ENCODE measurements at places on chromosomes 7 and 10.
A peak's percentile ranks its signal among the peaks of the same experiment; 100 is the strongest.

DNA sequence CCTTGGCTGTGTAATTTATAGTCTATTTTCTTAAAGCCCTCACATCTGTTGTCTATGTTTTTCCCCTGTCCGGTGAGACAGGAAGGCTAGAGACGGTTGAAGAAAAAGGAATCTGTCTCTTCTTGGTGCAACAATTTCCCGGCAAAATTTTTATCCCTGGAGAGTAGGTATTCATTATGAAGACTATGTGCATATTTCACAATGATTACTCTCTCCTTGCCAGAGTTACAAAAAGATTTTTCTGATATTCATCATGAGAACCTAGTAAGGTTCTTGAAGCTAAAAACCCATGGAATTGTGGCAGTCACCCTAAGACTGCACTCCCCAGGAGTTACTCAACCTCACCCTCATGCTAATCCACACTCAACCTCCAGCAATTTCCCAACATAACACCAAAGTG, 55.0 kb upstream of the GHITM start:
- no peak for DNase-seq

GRCh38 chr10:115918812-115919211, 354.2 kb downstream of the GFRA1 start:
- no peak for DNase-seq

- DNase-seq, result no peak
Observed at GRCh38 chr10:66167816-66168215, 758.0 kb upstream of the LRRTM3 start.

DNA sequence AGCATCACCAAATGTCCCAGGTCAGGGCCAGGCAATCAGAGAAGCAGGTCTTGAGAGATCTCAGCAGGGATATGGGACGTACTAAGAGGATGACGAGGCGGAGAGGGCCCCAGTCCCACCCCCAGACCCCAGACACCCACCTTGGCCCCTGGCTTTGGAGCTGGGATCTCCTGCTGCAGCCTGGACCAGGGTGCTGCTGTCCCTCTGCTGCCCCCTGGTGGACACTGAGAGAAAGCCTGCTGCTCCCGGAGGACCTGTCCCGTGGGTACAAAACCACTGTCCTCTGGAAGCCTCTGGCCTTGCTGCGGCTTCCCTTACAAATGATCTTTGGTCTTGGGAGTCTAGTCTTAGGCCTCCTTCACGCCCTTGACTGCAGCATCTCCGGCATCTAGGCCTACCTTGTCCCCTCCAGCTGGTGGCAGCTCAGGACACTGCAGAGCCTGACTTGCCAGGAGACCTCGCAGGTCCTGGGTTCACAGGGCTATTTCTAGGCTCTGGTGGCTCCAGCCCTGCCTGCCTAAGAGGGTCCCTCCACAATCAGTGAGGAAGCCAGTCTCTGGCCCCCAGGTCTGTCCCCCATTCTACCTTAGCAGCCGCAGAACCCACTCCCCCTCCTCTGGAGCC, 97.1 kb downstream of the RGS10 start:
- peak; percentile 81 for DNase-seq

GRCh38 chr10:28400176-28400575, 97.3 kb upstream of the MPP7 start:
- DNase-seq, result no peak

- DNase-seq, result no peak
Observed at GRCh38 chr10:76334255-76334654, 902.8 kb downstream of the LRMDA start.

DNA sequence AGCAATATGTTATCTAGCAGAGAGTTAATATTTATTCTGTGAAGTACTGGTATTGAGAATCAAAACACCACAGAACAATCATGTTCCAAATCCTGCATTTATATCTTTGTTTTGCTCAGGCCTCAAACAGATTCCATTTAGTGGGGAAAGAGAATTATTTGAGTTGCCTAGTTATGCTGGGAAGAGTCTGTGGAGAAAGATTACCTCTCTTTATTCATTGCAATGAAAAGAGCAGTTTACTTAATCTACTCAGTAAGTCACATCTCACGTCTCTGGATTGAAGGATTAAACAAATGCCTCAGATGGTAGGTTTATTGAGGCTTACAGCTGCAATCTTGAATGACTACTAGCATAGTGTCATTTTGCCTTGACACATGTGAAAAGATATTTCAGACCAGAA, 76.4 kb downstream of the RUNDC3B start:
- DNase-seq, result no peak

GRCh38 chr10:126013489-126014281, 117.3 kb downstream of the FANK1 start:
- DNase-seq, result peak; percentile 15

DNA sequence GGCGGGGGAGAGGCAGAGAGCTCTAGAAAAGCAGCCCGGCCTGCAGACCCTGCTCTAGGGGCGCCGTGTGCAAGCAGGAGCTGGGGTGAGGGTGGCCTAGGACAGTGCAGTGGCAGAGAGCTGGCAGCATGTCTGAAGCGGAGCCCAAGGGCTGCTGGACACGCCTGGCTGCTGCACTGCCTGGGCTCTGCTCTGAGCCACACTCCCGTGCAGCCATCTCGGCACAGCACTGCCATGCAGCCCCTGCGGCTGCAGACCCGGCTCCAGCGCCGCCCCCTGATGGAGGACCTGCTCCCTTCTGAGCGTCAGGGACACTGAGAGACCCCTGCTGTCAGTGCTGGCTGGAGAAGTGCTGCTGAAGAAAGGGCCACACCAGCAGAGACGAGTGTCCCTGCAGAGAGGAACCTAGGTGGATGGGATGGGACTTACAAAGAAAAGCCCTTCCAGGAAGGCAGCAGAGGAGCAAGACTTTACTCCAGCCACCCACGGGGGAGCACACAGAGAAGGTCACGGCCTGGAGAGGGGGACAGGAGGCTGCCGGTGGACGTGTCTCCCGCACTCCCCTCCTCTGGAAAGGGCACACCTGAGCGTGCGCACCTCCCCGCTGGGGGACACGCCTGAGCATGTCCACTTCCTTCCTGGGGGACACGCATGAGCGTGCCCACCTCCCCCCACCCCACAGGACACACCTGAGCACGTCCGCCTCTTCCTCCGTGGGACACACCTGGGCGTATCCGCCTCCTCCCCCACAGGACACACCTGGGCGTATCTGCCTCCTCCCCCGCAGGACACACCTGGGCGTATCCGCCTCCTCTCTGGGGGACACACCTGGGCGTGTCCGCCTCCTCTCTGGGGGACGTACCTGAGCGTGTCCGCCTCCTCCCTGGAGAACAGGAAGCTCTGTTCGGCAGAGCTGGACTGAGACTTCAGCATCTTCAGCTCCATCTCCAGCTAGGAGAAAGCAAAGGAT, 252.9 kb downstream of the MAD1L1 start:
- no peak for DNase-seq

Measured in activated naive CD4-positive, alpha-beta T cell treated with Interleukin-2 at 50 U/mL for 16 hours (primary cell).